Smooth muscle cell of the brain vasculature (primary cell): ENCODE measurements at places on chromosomes 12 and 14.

DNA sequence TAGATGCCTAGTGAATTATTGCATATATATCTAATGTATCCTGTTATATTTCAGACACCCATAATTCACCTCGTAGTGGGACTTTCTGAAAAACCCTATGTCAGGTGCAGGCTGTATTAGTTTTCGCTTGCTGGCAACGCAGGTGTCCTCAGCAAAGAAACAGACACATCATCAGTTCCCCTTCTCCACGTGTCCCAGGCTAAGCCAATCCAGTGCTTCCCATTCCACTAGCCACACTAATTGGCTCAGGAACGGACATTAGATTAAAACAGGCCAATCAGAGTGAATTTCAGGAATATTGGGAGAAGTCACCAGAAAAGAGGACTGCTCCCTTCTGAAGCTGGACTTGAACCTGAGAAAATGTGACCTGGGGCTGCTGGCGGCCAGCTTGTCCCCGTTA lies 151.3 kb downstream of the PTPN11 start:
- no peak for DNase-seq

DNA sequence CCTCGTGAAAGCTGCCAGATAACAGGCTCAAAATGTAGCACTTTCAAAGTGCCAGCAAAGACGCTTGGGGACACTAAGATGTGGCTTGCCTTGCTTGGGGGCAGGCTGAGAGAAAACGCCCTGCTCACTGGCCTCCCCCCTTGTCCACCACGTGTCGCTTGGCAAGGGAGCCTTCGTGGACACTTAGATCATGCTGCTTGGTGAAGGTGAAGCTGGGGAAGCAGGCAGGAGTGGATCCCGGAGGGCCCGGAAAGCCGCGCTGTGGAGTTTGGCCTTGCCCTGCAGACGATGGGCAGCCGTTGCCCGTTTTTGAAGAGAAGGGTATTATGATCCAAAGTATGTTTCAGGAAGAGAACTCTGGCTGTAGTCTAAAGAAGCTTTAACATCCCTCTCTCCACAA lies 53.4 kb upstream of the BDKRB2 start:
- no peak for DNase-seq

- DNase-seq: no peak
Measured at GRCh38 chr12:123387508-123388176, 3.7 kb downstream of the KMT5A start.

- DNase-seq: no peak
Measured at GRCh38 chr14:23483236-23483854, 13.8 kb downstream of the NGDN start.

- DNase-seq: no peak
Measured at GRCh38 chr12:2384533-2385351, 332.0 kb downstream of the CACNA1C start.

- DNase-seq: no peak
Measured at GRCh38 chr14:83196236-83196635, 1662.6 kb upstream of the SEL1L start.

GRCh38 chr14:57246933-57247657 lies 21.6 kb downstream of the EXOC5 start:
- no peak for DNase-seq

- DNase-seq: no peak
Measured at GRCh38 chr12:6768990-6769389, 2.8 kb downstream of the PTMS start.

GRCh38 chr14:93566065-93566693 lies 135.4 kb downstream of the UNC79 start:
- no peak for DNase-seq

- no peak for DNase-seq
Measured at GRCh38 chr14:49880267-49881064, 12.4 kb upstream of the ARF6 start.

DNA sequence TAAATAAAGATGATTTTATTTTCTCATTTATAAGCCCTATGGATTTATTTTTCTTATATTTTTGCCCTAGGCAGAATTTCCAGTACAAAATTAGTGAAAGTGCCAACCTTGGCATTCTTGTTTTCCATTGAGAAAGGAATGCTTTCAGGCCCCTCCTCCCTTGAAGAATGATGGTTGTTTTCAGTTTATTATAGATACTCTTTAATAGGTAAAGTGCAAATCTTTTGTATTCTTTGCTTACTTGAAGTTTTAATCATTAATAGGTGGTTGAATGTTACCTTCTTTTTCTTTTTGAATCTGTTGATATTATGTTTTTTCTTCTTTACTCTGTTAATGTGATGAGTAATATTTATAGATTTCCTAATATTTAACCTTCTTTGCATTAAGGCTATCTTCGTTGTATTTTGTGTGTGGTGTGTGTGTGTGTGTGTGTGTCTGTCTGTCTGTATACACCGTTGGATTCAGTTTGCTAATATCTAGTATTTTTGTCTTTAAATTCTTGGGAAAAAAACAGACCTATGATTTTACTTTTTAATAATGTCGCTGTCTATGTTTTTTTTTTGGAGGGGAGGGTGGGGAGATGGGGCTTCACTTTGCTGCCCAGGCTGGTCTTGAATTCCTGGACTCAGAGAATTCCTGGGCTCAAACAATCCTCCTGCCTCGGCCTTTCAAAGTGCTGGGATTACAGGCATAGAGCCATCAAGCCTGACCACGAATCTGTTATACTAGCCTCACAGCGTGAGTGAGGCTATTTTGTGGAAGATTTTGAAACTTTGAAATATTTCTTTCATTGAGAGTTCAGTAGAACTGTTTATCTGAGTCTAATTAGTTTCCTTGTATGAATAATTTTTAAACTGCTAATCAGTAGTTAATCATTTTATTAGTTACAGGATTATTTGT lies 13.5 kb downstream of the SRGAP1 start:
- no peak for DNase-seq

DNA sequence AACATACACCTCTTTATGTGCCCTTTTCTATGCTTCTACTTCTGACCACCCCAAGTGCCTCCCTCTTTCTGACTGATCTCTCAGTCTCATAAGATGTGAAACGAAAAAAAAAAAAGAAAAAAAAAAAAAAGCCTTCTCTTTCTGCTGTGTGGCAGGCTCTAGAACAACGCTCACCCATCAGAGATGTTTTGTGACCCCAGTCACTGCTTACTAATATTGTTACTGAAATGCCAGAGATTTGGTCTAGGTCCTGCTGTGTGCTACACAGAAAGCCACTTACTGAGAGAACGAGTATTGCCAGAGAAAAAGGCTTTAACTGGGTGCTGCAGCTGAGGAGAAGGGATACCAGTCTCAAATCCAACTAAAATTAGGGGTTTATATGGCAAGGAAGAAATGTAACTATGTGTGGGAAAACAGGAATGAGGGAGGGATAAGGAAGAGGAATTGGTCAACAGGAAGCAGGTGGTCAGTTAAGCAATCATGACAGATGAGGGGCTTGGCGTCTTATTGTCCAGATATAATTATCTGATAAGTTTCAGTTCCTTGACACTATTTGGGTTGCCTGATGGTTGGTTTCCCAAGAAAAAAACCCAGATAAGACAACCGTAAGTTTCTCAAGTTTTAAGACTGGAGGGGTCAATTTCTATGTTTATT lies 149.0 kb downstream of the NAV3 start:
- no peak for DNase-seq

DNA sequence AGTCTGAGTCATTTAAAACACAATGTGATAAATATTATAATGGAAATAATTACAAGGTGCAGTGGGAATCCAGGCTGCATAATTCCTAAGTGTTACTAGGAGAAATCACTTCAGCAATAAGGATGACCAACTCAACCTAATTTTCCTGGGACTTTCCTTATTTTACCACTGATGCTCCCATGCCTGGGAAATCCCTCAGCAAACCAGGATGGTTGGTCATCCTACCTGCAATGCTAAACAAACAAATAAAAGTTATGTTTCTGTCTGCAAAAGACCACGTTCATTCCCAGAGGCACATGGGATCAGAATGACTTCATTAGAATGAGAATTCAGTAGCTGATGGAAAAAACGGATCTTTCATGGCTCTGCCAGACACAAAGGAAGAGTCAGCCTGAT lies 130.8 kb upstream of the RAP1B start:
- no peak for DNase-seq
